ENCODE measurements at places on chromosomes 2 and 18. TPM values are rescaled to one million over a fixed set of nuclear protein-coding genes. Genes with fewer than 3 reads are reported as not detected.

DNA sequence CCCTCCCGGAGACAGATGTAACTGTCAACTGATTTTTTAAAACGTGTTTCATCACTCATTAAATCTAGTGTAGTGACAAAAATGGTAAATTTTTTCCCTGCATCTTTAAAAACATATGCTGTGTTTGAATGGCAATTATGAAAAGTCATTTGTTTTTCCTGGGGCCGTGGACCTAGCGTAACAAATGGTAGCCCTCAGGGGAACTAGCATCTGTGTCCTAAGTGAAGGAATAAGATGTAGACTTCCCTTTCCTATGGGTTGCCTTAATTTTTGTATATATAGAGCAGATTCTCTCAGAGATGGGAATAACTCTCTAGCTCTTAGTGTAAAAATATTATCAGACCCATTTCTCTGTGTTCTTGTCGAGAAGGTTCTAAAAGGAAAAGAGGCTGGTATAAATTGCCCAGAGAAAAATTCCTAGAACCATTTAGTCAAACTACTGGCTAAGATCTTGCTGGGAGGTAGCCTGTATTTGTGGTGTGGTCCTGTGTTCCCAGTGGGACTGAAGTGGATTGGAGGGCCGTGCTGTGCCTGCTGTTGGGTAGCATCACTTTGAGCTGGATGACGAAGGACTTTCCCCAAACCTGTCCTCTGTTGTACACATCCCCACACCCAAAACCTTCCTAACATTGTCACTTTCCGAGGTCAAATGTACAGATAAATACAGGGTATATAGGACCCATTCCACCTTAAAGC, 85.8 kb downstream of the LIMS1 start:
- H3K4me3 ChIP-seq = peak overlapping the region; percentile 86
- no peaks in the 10 kb centered on the region for H3K27me3 ChIP-seq
- H3K36me3 ChIP-seq = no peaks in the 10 kb centered on the region
- H3K4me1 ChIP-seq = peaks cover 78% of the 10 kb centered on the region
- no peak for DNase-seq
- peak overlapping the region; percentile 74 for H3K27ac ChIP-seq

GRCh38 chr2:119265693-119266066, 42.0 kb downstream of the STEAP3 start:
- H3K36me3 ChIP-seq = no peaks in the 10 kb centered on the region
- no peak for DNase-seq
- no peaks in the 10 kb centered on the region for H3K4me1 ChIP-seq
- no peaks in the 10 kb centered on the region for H3K27me3 ChIP-seq
- no peak overlapping the region for H3K4me3 ChIP-seq
- no peak overlapping the region for H3K27ac ChIP-seq

GRCh38 chr18:10138719-10139118, 224.9 kb downstream of the VAPA start:
- H3K4me3 ChIP-seq = no peak overlapping the region
- H3K27ac ChIP-seq = no peak overlapping the region
- no peak for DNase-seq
- H3K4me1 ChIP-seq = no peaks in the 10 kb centered on the region
- H3K36me3 ChIP-seq = no peaks in the 10 kb centered on the region
- H3K27me3 ChIP-seq = peaks cover 5% of the 10 kb centered on the region

- H3K4me3 ChIP-seq = peak overlapping the region; percentile 34
- peak; percentile 23 for DNase-seq
- H3K4me1 ChIP-seq = peaks cover 9% of the 10 kb centered on the region
- H3K36me3 ChIP-seq = peaks cover 11% of the 10 kb centered on the region
- peak overlapping the region; percentile 90 for H3K27ac ChIP-seq
Observed at GRCh38 chr18:36160959-36161371, 26.3 kb upstream of the MOCOS start.

DNA sequence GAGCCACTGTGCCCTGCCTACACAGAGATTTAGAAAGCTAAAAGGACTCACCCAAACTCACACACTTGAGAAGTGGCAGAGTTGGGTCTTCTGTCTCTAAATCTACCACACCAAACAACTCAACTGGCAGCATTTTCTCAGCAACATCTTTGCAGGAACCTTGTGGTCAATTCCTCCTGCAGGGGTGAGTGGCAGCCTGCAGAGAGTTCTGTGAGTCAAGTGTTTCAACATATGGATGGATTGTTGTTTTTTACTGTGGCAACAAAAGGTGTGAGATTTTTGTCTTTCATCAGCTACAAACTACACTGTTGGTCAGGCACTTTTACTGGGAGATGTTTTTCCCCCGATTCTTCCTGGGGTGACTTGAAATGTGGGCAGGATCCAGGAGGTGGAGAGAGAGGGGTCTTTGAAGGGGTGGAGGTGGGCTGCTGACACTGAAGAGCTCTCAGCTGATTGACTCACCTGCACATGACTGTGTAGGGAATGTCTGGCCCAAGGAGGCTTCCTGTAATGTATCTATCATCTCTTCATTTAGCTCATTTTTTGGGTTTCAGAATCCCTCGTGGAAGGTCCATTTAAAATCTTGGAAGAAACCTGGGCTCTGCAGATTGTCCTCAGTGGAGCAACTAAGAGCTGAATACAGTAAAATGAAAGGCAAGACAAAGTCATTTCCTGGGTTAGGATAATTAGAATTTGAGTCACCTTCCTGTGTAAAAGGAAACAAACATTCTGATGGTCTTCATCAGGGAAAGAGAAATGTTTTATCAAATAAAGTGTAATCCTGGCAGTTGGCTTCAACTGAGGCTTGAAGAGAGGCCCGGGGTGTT, 98.6 kb downstream of the MSH2 start:
- peak overlapping the region; percentile 30 for H3K4me3 ChIP-seq
- H3K27ac ChIP-seq = peak overlapping the region; percentile 72
- DNase-seq = no peak
- peaks cover 18% of the 10 kb centered on the region for H3K36me3 ChIP-seq
- peaks cover 23% of the 10 kb centered on the region for H3K4me1 ChIP-seq

DNA sequence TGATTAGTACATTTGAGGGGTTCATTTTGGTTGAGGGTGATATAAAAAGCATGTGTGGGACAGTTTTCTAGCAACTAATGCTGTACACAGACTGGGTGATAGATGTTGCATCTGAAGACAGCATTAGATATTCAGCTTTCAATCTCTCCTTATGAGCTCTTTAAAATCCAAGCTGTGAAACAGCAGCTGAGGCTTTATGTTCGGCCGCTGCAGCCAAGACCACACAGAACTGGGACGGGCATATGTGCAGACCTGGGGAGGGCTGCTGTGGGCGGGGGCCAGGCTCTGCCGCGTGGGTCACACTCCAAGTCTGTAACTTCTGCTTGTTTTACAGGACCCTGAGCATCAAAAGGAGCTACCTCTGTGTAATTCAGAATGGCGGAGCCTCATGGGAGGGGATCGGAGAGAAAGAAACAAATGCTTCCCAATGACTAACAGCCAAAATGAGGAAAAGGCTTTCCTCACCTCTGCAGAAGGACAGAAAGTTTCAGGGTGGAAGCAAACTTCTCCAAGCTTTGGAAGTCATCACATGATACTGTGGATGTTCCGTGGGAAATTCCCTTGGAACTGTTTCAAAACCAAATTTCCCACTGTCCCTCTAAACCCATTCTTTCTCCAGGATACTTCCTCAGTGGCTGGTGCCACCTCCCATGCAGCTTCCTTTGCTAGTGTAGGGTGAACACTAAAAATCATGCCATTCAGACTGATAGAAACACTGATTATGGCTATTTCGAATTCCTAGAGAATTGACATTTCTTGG, 711.9 kb upstream of the ID2 start:
- H3K36me3 ChIP-seq = no peaks in the 10 kb centered on the region
- no peak for DNase-seq
- peaks cover 9% of the 10 kb centered on the region for H3K27me3 ChIP-seq
- H3K4me3 ChIP-seq = no peak overlapping the region

- H3K27ac ChIP-seq = no peak overlapping the region
- no peak for DNase-seq
- H3K27me3 ChIP-seq = peaks cover 11% of the 10 kb centered on the region
- no peaks in the 10 kb centered on the region for H3K36me3 ChIP-seq
Observed at GRCh38 chr2:98025481-98026037, 29.8 kb upstream of the TMEM131 start.

GRCh38 chr2:38394041-38394440, 17.0 kb upstream of the ATL2 start:
- no peak overlapping the region for H3K4me3 ChIP-seq
- DNase-seq = no peak
- peaks cover 20% of the 10 kb centered on the region for H3K27me3 ChIP-seq

DNA sequence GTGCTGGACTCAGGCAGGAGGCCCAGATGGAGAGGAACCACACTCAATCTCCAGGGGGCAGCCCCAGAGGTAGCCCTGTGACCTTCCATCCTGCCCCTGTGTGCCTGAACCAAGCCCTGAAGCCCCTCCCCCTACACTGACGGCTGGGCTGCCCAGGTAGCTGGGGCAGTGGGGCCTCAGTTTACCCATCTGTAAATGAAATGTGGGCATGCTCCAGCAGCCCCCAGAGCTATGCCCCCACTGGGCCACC, 15.8 kb downstream of the CROCC2 start:
- H3K27ac ChIP-seq = no peak overlapping the region
- DNase-seq = no peak
- H3K27me3 ChIP-seq = peaks cover 4% of the 10 kb centered on the region
- no peak overlapping the region for H3K4me3 ChIP-seq

- no peak for DNase-seq
- no peak overlapping the region for H3K4me3 ChIP-seq
- no peaks in the 10 kb centered on the region for H3K27me3 ChIP-seq
- H3K4me1 ChIP-seq = no peaks in the 10 kb centered on the region
- H3K36me3 ChIP-seq = no peaks in the 10 kb centered on the region
Observed at GRCh38 chr2:168396131-168396530, 59.9 kb upstream of the CERS6 start.

DNA sequence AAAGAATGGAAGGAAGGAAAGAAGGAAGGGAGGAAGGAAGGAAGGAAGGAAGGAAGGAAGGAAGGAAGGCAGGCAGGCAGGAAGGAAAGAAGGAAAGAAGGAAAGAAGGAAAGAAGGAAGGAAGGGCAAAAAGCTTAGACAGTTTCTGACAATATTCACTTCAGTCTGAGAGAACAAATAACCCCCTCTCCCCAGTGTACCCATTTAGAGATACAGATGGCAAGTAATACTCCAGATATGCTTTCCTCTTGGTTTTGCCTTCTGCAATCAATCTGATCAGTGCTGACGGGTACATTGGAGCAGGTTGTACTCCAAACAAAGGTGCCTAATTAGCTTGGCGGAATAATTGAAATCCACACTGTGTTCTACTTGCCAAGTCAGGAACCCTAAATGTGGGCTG, 534.6 kb upstream of the TMEFF2 start:
- no peak for DNase-seq
- no peak overlapping the region for H3K4me3 ChIP-seq
- no peaks in the 10 kb centered on the region for H3K36me3 ChIP-seq
- no peaks in the 10 kb centered on the region for H3K4me1 ChIP-seq

DNA sequence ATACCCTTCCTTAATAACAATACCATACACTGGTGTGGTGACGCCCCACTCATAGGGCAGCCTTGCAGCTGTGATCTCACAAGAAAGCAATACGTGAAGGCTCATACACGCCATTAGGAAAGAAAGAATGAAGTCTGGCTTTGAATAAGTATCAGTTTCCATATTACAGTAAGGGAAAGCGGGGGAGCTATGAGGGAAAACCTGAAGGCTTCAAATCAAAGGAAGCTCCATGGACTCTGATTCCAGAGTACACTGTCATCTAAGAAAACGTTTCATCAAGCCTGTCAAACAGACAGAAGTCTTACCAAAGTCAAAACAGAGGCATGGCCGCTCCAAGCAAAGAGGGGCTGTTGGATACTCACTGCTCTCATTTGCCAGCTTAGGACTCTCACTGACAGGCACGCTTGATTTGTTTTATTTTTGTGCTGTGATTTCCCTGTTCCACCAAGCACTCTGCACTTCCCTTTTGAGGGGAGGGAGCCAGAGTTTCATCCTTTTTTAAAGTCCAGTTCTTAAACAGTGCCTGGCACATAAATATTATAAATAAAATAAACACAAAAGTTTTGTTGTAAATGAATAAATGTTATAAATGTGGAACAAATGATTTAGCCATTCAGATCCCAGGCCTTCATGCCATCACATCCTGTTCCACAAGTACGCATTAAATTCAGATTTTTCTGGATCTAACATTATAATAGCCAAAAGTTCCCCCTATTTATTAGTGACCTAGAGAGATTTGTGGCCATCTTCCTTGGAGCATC, 221.2 kb downstream of the PIEZO2 start:
- no peak overlapping the region for H3K4me3 ChIP-seq
- H3K27ac ChIP-seq = no peak overlapping the region
- no peak for DNase-seq
- no peaks in the 10 kb centered on the region for H3K36me3 ChIP-seq
- no peaks in the 10 kb centered on the region for H3K4me1 ChIP-seq
- H3K27me3 ChIP-seq = no peaks in the 10 kb centered on the region

GRCh38 chr2:65781756-65782155, 349.4 kb upstream of the SPRED2 start:
- H3K36me3 ChIP-seq = no peaks in the 10 kb centered on the region
- H3K4me1 ChIP-seq = no peaks in the 10 kb centered on the region
- no peak overlapping the region for H3K27ac ChIP-seq
- DNase-seq = no peak
- no peak overlapping the region for H3K4me3 ChIP-seq
- H3K27me3 ChIP-seq = peaks cover 6% of the 10 kb centered on the region

DNA sequence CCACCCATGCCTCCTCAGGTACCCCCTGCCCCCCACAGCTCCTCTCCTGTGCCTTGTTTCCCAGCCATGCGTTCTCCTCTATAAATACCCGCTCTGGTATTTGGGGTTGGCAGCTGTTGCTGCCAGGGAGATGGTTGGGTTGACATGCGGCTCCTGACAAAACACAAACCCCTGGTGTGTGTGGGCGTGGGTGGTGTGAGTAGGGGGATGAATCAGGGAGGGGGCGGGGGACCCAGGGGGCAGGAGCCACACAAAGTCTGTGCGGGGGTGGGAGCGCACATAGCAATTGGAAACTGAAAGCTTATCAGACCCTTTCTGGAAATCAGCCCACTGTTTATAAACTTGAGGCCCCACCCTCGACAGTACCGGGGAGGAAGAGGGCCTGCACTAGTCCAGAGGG, 803 bp upstream of the DES start:
- no peak for DNase-seq
- H3K27ac ChIP-seq = no peak overlapping the region
- no peak overlapping the region for H3K4me3 ChIP-seq
- no peaks in the 10 kb centered on the region for H3K36me3 ChIP-seq

GRCh38 chr2:175879679-175880078, 122.4 kb downstream of the LNPK start:
- no peak overlapping the region for H3K4me3 ChIP-seq
- DNase-seq = no peak
- no peak overlapping the region for H3K27ac ChIP-seq
- H3K4me1 ChIP-seq = no peaks in the 10 kb centered on the region
- H3K36me3 ChIP-seq = no peaks in the 10 kb centered on the region

GRCh38 chr2:128291161-128291843, 27.4 kb downstream of the HS6ST1 start:
- no peaks in the 10 kb centered on the region for H3K27me3 ChIP-seq
- H3K36me3 ChIP-seq = no peaks in the 10 kb centered on the region
- H3K27ac ChIP-seq = no peak overlapping the region
- no peak overlapping the region for H3K4me3 ChIP-seq
- H3K4me1 ChIP-seq = no peaks in the 10 kb centered on the region
- DNase-seq = no peak

USP40 gene
- total RNA-seq = 14.7 TPM

SLC40A1 gene
- total RNA-seq = 4.5 TPM

B3GNT7 gene
- 0.76 TPM for total RNA-seq

OSBPL1A gene
- 1.5 TPM for total RNA-seq

DYNAP gene
- not detected for total RNA-seq

STAT1 gene
- total RNA-seq = 563 TPM

Data from activated T-cell treated with anti-CD3 and anti-CD28 coated beads, Interleukin-2, amount 50 U/mL, for 72 hours (primary cell).